ENCODE measurements at places on chromosomes 3 and 15.

GRCh38 chr3:133384331-133385027 is 15.4 kb upstream of the BFSP2 start:
- peak; percentile 61 for DNase-seq

- DNase-seq = no peak
Measured at GRCh38 chr3:107001635-107002034, 375.6 kb upstream of the CCDC54 start.

DNA sequence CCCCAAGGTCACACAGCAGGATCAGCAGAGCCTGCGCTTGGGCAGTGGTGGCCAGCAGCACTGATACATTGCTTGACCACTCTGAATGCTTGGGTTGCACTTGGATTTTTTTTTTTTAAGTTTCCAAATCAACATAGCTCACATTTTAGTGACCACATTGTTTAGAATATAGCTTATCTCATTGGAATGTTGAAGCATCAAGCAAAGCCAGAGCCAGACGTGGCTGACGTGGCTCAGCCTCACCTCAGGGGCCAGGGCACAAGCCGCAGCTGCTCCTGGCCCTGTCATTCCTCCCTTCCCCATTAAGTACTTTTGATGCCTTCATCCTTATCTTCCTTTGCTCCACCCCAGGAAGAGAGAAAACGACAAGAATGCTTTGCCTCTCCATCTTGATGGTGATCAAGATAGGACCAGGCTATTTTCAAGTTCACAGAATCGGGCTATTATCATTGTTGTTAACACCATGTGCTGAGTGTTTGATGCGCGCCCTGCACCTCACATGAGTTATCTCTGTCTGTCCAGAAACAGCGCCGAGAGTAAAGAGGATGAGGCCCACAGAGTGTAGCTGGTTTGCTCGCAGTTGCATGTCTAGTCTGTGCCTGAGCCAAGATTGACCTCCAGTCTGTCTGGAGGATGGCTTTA is 75.8 kb downstream of the AAGAB start:
- no peak for DNase-seq

- no peak for DNase-seq
Measured at GRCh38 chr3:145899241-145899640, 261.7 kb downstream of the PLOD2 start.

DNA sequence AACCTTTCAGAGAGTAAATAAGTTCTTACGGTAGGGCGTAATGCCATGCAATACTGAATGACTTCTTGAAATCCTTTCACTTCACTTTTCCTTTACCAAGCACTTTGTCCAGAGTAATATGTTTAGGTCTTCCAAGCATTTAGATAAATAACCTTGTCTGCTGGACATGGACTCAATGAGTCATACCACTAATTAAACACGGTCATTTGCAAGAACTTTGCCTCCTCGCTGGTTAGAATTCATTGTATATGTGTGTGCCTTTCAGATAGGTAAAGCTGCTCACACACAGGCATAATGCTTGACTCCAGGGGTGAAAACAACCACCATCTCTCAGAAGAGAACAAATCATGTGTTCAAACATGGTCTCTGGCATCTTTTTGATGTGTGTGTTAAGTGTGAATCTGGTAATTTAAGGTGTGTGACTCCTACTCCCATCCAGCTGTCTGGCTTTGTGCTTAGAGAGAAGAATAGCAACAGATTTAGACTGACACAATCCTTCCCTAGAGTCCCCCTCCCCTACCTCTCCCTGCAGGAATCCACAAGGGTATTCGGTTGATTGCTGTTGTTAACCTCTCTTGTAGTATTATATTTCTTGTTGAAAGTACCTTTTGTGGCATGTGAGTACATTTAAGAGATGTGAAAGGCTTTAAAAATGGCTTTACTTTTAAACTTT is 419.0 kb downstream of the CNTN4 start:
- DNase-seq = no peak

DNA sequence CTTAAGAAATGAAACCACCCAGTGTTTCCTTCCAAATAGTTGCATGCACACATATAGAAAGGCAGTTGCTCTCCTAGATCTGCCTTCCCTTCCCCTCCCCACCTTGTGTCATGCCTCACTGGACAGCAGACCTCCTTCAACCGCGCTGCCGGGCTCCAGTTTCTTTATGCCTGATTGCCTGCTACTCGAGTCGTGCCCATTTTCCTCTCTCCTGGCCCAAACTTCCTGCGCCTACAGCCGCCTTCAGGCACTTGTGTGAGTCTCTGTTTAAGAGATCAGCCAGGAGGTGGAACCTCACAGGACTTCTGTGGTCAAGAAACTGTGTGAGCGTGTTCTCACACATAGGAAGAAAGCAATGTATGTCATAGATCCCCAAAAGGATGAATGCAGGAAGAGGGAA is 8.8 kb upstream of the FAM107A start:
- DNase-seq = no peak

DNA sequence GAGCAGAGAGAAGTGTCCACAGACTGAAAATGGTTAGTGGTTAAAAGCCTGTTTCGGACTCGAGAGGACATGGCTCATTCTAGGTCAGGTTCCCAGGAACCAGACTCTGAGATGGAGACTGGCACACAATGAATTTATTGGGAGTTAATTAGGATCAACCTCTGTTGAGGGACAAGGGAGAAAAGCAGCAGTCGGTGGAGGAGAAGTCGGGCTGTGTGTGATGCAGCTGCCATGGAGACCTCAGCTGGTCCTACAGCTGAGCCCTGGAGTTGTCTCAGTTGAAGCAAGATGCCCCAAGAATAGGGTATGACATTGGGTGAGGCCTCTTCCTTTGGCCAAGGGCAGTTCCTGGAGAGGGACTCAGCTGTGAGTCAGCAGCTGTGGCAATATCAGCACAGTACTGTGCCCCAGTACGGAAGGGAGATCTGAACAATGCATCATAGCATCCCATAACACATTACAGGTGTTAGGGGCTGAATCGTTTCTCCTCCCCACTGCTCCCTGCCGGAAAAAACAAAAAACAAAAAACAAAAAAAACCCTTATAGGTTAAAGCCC is 105.4 kb downstream of the ABHD5 start:
- DNase-seq = no peak

DNA sequence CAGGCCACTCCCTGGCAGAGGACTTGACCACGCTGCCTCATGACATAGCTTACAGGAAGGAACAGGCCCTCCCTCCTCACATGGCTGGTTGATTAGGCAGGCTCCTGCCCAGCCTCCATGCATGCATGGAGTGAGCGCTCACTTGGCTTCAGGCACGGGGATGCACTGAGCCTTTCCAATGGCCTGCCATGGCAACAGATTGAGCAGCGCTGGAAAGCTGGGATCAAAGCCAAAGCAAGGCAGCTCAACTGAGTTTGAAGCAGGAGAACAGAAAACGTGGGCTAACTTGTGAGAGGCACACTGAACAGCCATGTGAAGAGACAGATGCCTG is 5.9 kb upstream of the GRAMD2A start:
- peak; percentile 66 for DNase-seq

DNA sequence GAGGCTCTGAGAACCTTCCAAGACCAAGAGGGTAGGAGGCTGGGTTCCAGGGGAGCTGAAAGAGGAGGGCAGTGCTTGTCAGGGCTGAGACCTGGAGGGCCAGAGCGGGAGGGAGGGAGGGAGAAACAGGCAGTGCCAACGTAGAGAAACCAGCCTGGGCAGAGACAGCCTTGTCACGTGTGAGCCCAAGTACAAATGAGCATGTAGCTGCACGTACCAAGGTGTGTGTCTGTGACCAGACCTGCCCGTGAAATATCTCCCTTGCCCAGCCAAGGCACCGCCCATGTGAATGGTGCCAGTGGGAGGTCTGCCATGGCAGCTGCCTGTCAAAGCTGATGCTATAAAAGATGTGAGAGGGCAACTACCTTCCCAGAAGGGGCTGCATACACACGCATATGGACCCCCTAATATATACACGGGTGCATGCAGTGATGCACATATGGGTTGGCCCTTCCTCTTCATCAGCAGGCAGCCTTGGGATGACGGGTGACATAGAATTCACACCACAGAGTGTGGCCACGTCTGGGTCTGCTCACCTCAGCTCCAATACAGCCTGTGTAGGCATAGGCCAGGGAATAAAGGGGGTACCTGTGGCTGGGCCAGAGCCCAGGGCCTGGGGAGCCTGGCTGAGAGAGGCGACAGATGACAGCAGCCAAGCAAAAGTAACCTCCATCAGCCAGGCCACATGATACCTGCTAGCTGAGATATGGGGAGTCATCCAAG is 7.8 kb upstream of the CTDSPL start:
- peak; percentile 71 for DNase-seq

GRCh38 chr3:46416125-46416810 is 9.2 kb downstream of the CCRL2 start:
- DNase-seq = no peak

DNA sequence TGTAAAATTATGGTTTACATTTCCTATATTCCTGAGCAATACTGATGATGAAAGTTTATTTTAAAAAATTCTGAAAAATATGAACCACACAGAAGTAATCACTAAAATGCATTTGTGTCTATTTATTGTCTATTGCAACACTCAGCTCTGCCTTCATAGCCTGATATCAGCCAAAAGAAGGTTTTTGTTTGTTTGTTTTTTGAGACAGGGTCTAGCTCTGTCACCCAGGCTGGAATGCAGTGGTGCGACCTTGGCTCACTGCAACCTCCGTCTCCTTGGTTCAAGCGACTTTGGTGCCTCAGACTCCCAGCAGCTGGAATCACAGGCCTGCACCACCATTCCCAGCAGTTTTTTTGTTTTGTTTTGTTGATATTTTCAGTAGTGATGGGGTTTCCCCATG is 1560.2 kb downstream of the SI start:
- DNase-seq = no peak

DNA sequence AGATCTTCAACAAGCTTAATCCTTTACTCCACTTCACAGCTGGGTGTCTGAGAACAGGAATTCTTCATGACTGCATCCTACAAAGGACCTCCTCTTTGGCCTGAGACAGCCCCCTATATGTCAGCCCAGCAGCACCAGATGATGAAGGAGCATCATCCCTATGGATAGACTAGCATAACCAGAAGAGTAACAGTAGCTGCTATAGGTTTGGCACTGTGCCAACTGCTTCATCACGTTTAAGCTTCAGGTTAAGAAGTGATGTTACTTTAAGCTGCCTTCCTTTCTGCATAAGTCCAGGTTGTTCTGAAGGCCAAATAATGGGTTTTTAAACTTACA is 50.6 kb downstream of the CMSS1 start:
- no peak for DNase-seq

- DNase-seq = no peak
Measured at GRCh38 chr15:77634266-77634962, 1.7 kb upstream of the LINGO1 start.

GRCh38 chr15:57559875-57560274 is 31.8 kb upstream of the MYZAP start:
- DNase-seq = peak; percentile 62

DNA sequence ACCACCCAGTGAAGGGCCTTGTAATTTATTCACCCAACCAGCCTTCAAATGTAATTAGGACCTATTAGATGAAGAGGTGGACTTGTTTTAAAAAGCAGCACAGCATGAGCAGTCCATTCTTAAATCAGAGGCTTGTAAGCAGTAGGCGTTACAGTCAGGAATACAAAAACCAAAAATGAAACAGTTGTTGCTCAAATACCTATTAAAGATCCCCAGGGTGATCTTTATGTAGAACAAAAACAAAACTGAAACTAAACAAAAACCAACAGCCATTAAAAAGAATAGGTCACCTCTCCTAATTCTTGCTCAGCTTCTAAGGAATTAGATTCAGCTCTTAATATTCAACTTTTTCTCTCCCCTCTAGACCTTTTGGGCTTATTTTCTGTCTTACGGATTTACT is 104.9 kb upstream of the ST8SIA2 start:
- no peak for DNase-seq

DNA sequence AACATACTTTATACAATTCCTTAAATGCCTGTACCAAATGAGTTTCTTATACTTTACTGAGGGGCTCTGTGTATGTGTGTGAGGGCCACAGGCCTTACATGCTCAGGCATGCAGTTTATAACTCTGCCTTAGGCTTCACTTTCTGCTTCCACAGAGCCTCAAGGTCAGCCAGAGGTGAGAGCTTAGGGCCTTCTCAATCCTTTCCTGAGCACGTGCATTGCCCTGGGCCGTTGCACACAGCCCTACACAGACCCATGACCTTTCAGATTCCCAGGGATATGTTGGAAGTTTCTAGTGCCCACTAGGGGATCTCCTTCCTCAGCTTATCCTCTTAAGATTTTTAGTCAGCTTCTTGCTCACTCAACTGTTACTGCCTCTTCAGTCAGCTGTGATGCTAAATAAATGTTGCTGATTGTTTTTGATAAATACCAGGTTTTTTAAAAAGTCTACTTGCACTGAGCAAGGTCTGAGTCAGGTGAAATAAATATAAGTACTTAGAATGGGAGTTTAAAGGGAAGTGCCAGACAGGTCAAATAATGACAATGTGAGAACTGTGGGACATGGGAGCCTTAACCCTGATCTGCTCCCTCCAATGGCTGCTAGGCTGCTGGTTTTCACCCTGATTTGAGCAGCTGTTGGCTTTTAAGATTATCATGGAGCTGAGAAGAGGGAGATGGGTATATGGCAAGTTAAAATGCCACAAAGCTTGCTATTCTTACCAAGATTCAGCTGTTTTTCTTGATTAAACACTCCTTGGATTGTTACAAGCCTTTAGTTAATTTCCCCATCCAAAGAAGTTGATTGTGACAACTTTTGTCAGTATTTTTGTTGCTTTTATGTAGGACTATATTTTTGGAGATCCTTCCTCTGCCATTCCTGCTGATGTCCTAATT is 169.5 kb downstream of the PLD1 start:
- DNase-seq = peak; percentile 48

DNA sequence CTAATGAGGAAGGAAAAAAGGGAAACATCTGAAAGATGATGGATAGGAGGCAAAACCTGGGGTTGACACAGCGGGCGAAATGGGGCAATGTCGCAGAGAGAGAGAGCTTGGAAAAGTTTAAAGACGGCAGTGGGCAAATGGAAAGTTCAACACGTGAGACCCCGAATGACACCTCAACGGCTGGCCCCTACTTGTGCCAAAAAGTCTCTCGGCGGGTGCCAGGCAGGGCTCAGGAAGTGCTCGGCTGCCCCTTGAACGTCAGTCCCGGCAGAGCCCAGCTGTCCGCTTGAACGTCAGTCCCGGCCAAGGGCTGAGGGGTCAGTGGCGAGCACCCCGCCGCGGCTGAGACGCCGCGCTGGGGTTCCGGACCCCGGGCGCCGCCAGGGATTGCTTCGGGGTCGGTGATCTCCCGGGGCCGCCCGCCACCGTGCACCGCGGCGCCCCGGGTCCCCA is 658 bp downstream of the EOGT start:
- DNase-seq = peak; percentile 57

- DNase-seq = no peak
Measured at GRCh38 chr15:101012326-101013200, 93.4 kb downstream of the LRRK1 start.

- DNase-seq = no peak
Measured at GRCh38 chr3:195001261-195001660, 269.7 kb downstream of the XXYLT1 start.

- DNase-seq = no peak
Measured at GRCh38 chr3:116971531-116971930, 262.0 kb downstream of the TUSC7 start.

GRCh38 chr15:60179786-60180391 is 175.8 kb downstream of the FOXB1 start:
- DNase-seq = no peak

GRCh38 chr15:82737975-82738374 is 28.3 kb upstream of the AP3B2 start:
- DNase-seq = no peak

- no peak for DNase-seq
Measured at GRCh38 chr15:41788262-41788661, 14.0 kb downstream of the MAPKBP1 start.

GRCh38 chr3:60758831-60759230 is 492.4 kb downstream of the FHIT start:
- DNase-seq = no peak

- no peak for DNase-seq
Measured at GRCh38 chr15:39698444-39699390, 83.9 kb downstream of the FSIP1 start.

GRCh38 chr3:53775834-53776251 is 70.4 kb downstream of the CHDH start:
- no peak for DNase-seq

All from breast epithelium (tissue), 4 donors.